HS-5 (cell line): ENCODE measurements at places on chromosomes 4 and X.

GRCh38 chr4:10078481-10079233 lies 37.9 kb downstream of the WDR1 start:
- DNase-seq, result no peak

GRCh38 chr4:100679926-100680325 lies 162.1 kb upstream of the EMCN start:
- DNase-seq, result no peak

- no peak for DNase-seq
Observed at GRCh38 chrX:102995316-102995715, 58.2 kb downstream of the RAB40AL start.

DNA sequence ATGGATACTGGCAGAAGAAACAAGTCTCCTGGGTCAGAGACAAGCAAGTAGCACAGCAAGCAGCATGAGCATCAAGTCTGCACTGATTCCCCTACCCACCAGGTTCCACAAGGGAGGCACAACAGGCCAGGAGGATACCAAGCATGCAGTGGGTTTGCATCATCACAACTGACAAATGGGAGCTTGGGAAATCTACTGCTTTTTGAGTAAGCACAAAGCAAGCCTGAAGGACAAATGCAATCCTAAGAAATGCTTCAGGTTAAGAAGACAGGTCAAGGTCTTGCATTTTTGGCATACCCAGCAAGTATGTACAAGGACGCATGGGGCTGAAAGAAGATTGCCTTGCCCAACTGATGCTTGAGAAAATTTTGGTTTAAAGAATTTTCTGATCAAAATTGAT lies 279.6 kb downstream of the PDGFC start:
- DNase-seq, result no peak

DNA sequence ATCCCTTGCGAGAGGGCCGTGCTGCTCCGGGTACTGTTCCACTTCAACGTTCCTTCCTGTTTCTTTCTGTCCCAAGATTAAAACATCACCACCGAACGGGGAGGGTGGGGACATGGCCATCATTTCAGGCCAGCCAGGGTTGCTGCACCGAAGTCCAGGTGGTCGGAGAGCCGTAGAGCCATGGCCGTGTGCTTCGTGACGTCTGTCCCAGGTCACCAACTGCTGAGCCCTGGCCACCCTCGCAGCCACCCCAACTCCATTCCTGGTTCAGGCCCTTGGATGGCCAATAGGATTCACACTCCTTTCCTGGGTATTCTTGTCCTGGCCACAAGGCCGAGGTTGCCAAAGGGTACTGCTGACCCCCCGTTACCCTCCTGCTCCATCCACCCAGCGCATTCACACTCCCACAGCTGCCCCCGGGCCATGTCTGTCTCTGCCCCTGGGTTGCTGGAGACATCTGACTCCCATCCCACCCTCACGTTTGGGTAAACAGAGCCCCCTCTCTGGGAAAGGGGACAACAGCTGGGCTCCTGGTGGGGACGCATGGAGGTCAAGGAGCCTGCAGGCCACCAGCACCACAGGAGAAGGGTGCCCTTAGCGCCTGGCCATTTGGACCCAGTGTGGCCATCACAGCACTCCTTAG lies 103.2 kb downstream of the HMX1 start:
- DNase-seq, result no peak
